ENCODE measurements at places on chromosomes 6 and 20.

DNA sequence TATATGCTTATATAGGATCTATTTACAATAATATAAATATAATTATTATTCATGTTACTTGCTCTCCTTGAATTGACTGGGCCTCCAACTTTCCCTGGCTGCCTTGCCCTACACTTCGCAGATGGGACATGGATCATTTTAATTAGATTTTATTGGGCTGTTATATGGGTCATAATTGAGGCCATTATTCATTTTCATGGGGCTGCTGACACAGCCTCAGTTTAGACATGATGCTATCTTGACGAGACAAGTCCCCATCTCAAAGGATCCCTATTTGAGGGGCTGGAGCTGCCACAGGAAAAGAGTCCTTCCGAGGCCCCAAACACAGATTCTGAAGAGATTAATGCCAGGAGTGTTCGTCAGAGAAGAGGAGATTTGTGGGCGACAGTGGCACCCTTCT, 170.4 kb downstream of the DHX35 start:
- no peak for DNase-seq

GRCh38 chr20:17856837-17857605, 111.6 kb downstream of the SNX5 start:
- DNase-seq = no peak

DNA sequence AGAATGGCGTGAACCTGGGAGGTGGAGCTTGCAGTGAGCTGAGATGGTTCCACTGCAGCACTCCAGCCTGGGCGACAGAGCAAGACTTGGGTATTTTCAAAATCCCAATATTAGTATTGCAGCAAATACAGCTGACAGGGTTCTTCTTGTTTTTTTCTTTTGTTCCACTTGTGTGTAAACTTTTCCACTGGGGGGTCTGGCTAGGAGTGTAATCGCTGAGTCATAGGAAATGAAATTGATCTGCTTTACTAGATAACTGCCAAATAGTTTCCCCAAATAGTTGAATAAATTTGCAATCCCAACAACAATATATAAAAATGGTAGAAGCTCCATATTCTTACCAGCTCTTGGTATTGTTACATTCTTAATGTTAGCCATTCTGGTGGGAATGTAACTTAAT, 526.0 kb upstream of the SOX4 start:
- no peak for DNase-seq

GRCh38 chr20:53952528-53953096, 117.8 kb downstream of the BCAS1 start:
- DNase-seq = no peak
